B cell (primary cell): ENCODE measurements at places on chromosomes 11 and 22.

DNA sequence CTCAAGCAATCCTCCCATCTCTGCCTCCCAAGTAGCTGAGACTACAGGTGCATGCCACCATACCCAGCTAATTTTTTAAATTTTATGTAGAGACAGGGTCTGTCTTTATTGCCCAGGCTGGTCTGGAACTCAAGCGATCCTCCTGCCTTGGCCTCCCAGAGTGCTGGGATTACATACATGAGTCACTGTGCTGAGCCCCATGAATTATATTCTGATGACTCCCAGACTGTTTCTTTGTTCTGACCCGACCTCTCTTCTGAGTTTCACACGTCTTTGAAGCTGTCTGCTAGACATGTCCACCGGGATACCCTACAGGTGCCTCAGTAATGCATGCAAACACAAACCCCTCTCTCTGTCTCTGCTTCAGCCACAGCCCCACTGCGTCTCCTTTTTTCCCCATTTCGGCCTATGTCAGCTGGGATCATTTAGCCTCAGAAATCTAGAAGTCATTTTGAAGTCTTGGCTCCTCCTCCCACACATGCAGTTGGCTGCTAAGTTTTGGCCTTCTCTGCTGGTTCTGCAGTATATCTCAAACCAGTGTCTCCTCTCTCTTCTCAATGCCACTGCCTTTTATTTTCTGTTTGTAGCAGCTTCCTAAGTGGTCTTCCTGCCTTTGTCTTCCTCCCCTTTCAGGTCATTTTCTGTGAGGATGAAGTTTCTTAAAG lies 4.8 kb downstream of the VPS26B start:
- DNase-seq, result no peak

- peak; percentile 60 for DNase-seq
Observed at GRCh38 chr11:111367411-111368284, 11.4 kb downstream of the POU2AF1 start.

DNA sequence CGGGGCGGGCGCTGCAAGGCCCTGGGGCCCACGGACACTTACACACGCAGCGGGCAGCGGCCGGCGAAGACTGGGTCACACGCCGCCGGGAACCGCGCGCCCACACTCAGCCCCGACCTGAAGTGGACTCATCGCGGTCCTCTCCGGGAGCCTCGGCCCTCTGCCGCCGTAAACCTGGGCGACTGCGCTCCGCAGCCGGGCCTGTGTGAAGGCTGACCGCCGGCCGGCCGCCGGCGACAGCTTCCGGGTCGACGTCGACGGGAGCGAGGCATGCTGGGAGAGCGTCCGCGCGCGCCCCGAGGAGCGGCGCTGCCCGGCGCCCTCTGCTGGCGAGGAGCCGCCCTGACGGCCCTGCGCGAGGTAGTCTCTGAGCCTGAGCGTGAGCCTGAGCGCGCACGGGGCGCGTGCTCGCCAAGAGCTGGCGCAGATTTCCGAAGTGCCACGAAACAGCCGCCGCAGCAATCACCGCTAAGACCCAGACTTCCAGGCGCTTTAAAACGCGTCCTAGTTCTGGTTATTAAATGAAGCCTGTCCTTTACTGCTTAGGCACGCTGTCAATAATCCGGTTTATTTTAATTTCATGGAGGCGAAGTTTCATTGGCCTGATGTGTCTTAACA lies at the start of gene SNX19:
TSS of gene SNX19 (minus strand) at position 242 of the 618 bp plus-strand sequence. CDS start 540 bp downstream, outside the sequence.
- peak; percentile 94 for DNase-seq

DNA sequence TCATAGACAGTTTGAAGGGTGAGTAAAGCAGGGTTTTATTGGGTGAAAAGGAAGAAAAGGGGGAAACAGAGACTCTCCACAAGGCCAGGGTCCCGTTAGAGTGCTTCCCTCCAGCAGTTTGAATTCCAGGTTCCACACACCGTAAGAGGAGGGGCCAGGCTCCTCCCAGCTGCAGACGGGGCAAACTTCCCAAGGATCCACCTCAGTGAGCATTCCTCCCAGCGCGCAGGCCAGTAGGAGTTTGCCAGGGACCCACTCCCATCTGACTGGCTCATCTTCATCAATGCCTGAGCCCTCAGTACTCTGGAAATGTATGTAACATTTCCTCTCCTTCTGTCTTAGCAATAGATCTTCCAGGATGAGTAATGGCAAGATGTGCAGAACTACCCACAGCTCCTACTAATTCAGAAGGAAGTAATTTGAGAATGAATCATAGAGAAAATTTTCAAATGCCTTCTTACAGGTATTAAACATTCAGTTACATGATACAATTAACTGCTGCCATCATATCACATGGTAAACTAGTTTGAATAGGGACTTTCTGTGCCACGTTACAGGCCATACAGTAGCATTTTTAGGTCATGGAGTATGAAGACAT lies 34.0 kb upstream of the TRPC6 start:
- DNase-seq, result no peak

GRCh38 chr11:59198726-59199125 lies 14.0 kb downstream of the MPEG1 start:
- DNase-seq, result no peak

DNA sequence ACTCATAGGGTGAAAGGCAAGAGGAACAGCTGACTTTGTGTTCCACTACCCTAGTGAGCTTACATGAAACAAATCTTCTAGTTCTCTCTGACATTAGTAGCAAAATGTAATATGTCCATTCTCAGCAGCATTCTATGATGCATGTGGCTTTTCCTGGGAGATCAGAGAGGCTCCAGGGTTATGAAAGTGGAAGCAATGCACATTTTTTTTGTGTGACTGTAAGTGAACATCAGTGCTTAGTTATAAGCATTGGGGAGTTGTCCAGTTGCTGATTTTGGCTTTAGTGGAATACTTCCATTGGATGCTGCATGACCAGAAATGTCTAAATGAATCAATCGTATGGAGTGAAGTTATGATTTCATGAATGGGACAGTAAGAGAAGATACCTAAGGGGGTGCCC lies 255.9 kb downstream of the FAT3 start:
- no peak for DNase-seq

GRCh38 chr11:127223026-127223425 lies 222.5 kb upstream of the KIRREL3 start:
- DNase-seq, result no peak

DNA sequence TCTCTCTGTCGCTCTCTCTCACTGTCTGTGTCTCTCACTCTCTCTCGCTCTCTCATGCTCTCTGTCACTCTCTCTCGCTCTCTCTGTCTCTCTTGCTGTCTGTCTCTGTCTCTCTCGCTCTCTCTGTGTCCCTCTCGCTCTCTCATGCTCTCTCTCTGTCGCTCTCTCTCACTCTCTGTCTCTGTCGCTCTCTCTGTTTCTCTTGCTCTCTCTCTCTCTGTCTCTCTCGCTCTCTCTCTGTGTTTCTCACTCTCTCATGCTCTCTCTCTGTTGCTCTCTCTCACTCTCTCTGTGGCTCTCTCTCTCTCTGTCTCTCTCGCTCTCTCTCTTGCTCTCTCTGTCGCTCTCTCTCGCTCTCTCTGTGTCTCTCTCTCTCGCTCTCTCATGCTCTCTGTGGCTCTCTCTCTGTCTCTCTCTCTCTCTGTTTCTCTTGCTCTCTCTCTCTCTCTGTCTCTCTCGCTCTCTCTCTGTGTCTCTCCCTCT lies 33.2 kb upstream of the BRSK2 start:
- no peak for DNase-seq

- DNase-seq, result no peak
Observed at GRCh38 chr11:74417860-74418508, 19.8 kb upstream of the PGM2L1 start.

- DNase-seq, result no peak
Observed at GRCh38 chr22:32603651-32604540, 129.3 kb downstream of the FBXO7 start.

DNA sequence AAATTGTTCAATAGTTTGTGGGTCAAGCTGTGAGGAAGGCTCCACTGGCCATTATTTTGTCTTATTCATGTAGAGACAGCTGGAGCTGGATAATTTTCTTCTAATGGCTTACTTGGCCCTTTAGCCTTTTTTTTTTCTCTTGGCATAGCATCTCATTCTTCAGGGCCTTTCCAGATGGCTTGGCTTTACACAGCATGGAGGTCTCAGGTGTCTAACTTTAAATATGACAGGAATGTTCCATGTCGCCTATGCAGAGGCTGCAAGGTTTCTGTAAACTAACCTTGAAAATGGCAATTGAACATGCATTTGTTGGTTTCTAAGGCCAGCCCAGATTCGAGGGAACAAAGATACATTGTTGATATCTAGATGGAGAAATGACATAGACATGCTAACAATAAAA lies 247.9 kb upstream of the CNTN5 start:
- DNase-seq, result no peak

DNA sequence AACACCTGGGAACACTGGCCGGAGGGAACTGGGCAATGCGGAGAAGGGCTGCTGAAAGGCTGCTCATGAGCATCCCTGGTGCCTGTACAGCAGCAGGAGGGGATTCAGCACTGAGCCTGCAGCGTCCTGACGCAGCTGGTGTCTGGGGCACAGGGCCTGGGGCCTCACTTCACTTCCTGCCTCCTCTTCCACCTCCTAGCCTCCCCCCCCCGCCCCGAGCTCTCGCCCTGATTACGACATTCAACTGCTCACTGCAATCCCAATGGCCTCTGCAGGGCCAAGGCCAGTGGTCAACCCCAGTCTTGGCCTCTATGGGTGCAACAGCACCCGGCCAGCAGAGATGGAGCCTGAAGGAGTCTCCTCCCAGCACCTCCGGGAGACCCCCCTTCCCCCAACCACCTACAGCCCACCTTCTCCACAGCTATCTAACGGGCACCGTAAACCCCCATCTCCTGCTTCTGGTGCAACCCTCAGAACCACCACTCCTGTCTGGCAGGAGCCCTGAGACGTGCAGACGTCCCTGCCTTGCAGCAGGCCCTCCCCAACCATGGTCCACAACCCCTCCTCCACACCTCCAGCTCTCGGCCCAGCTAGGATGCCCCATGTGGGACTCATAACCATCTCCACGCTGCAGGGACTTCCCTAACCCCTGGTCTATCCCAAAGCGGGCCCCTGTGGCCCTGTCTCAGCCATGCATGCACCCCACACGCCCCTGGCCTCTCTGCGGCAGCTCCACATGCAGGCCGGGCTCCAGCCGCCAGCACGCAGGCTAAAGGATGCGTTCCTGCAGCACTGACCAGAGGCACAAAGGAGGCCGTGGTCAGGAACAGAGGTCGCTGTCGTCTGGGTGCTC lies 38.2 kb downstream of the BRD1 start:
- DNase-seq, result no peak

GRCh38 chr11:114918286-114918685 lies 240.0 kb downstream of the NXPE2 start:
- no peak for DNase-seq

GRCh38 chr11:66694056-66694410 lies 16.3 kb upstream of the RBM4B start:
- no peak for DNase-seq

DNA sequence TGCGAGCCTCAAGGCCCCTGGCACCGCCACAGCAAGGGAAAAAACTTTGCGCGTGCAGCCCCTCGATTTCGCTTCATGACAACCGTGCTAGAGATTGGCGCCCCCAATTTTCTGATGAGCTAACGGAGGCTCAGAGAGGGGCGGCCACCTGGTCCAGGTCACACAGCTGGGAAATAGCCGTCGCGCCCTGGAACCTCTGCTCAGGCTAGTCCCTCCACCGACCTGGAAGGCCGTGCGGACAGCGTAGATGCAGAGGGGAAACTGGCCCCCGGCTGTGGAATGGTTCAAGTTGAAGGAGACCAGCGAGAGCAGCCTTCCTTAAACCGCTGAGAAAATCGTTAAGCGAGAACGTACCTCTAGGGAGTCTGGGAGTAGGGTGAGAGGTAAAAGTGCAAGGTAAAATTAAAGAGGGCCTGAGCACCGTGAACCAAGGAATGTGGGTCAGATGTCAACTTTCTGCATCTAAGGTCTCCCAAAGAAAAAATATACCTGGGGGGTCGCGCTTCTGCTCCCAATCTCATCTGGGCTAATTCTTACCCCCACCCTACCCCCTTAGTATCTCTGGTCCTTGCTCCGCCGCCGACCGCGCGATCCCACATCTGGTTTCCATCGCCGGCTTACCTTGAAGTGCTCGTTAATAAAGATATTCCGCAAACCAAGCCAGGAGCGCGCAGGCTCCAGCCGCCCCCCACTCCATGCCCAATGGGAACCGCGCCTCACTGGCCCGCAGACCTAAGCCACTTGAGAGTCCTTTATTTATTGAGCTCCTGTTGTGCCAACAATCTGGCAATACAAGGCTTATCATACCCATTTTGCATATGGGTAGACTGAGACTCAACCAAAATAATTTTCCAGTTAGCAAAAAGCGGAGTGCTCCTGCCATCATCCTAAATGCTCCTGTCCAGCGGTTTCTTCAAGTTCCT lies 1.7 kb upstream of the ALX4 start:
- no peak for DNase-seq

- DNase-seq, result no peak
Observed at GRCh38 chr11:7849018-7849417, 52.3 kb upstream of the OR5P2 start.

DNA sequence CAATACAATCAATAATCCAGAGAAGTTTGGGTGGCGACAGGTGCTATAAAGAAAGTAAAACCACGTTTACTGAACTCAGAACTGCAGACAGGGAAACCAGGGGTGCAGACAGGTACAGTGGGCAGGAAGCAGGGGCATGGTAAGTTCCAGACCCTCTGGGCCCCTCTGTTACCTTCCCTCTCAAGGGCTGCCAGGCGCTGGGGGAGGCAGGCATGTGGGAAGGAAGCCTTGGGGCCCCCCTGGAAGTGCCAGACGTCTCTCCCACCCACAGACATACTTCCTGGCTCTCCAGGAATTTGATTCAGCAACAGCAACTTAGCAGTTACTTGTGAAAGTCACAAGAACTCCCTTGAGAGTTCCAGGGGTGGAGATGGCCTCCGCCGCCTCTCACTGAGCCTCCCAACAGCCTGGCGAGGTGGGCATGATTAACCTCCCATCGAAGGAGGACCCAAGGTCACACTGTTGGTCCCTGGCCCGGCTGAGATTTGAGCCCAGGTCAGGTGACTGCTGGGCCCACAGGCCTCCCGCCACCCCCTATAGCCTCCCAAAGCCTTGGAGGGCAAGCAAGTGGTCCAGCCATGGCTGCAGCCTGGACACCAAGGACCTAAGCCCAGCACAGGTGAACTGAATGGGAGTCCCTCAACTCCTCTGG lies 14.1 kb upstream of the TSKU start:
- DNase-seq, result no peak

- DNase-seq, result peak; percentile 39
Observed at GRCh38 chr11:64007629-64008282, 21.5 kb downstream of the OTUB1 start.

GRCh38 chr22:39935612-39936011 lies 24.6 kb upstream of the TMA7B start:
- no peak for DNase-seq

DNA sequence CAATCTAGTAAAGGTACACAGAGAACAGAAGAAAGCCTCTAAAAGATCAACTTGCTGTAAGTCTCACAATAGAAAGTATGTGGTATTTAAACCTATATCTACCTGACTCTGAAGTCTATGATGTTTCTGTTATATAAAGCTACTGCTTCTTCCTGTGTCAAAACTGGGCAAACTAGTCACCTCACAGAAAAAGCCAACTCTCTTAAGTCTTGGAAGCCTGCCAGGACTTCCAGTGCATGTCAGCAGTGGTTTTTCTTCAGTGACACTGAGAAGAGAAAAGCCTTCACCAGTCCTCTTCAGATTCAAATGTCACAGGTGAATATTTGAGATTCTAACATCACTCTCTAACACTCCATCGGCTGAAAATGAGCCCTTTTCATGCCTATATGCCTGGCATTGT lies 808.0 kb downstream of the DLG2 start:
- no peak for DNase-seq
